ENCODE measurements at places on chromosomes 7 and 10.

DNA sequence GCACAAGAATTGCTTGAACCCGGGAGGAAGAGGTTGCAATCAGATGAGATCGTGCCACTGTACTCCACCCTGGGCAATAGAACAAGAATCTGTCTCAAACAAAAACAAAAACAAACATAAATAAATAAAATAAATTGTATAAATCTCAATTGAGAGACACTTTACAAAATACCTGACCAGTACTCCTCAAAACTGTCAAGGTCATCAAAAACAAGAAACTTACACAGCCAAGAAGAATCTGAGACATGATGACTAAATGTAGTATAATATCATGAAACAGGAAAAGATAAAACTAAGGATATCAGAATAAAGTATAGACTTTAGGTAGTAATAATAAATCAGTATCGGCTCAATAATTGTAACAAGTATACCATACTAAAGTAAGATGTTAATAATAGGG is 26.9 kb upstream of the SEPTIN7 start:
- DNase-seq, result no peak

DNA sequence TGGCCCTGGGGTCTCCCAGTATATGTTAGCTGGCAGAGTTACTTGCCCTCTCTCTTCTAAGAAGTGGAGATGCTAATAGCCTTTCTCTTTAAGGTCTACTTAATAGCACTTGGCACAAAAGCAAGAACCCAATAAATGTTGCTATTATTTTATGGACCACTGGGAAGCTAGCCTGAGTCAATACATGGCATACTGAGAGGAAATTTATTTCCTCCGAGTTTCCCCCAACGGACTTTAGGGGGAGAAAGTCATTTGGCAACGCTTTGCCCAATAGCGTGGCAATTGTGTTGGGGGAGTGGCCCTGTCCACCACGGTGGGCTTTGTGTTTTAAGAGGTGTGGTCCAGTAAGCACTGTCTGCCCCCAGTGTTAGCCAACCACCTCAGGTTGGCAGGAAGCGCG is 87.4 kb upstream of the SMNDC1 start:
- no peak for DNase-seq

DNA sequence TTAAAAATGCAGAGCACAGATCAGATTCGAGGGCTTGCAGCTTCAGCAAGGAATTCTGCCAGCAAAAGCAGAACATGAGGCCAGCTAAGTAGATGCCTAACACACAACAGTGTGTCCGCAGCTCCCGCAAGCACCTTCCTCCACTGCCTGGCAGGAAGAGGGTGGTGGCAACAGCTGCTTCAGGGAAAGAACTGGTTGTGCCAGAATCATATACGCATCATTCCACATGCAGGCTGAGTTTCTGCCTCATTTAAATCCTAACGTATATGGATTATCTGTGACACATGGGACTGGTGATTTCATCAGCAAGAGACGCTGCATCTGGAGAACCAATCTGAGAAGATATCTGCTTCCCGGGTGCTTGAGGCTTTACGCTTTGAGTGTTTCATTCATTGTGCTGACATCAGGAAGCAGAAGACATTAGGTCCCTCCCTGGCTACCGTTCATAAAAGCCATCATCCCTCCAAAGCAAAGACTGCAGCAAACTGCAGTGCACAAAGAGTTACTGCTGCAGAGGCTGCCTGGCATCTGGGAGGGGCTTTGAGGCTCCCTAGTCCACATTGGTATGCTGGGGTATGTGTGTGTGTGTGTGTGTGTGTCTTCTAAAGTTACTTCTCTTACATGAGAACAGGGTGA is 78.8 kb downstream of the FAM13C start:
- no peak for DNase-seq

GRCh38 chr7:50644586-50644985 is 79.4 kb upstream of the DDC start:
- no peak for DNase-seq

DNA sequence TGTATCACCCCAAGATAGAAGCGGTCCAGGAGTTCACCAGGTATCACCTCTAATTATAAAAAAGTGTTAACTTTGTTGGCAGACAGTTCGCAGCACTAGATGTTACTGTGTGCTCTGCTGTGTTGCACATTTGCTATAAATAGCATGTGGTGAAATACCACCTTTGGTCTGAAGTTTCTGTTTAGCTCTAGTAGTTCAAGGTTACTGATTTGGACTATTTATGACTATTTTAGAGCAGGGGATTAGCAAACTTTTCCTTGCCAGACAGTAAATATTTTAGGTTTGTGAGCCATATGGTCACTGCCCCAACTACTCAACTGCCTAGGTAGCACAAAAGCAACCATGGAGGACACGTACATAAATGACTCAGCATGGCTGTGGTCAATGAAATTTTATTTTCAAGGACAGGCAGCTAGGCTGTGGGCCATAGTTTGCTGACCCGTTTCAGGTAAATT is 16.5 kb downstream of the DENND10 start:
- DNase-seq, result peak; percentile 76

DNA sequence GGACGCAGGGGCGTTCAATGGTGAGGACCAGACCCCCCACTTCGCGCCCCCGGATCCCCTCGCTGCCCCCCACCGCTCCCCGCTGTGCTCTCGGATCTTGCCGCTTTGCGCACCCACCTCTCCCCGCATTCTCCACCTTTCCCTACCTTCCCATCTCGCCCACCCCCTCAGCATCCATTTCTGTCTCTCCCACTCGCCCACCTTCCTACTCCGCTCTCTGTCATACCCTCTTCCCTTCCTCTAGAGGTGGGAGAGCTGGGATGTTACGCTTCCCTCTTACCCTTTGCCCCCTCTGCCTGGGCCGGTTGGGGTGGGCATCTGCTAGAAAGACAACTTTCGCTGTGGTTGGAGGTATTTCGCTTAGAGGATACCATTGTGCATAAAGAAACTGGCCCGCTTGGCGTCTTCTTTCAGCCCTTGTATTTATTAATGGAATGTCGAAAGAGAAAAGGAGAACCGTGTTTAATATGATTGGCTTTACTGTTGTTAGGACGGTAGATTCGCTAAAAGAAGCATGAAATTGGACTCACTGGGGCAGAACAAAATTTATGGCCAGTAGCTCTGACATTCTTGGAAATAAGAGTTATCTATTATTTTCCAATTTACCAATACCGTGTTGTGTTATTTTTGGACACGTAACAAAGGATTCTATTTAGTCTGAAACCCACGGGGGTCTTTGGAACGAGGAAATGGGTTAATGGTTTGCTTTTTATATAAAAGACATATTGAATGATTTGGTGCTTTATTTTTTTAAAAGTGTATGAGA is 873 bp downstream of the PRKAR2B start:
- DNase-seq, result no peak

DNA sequence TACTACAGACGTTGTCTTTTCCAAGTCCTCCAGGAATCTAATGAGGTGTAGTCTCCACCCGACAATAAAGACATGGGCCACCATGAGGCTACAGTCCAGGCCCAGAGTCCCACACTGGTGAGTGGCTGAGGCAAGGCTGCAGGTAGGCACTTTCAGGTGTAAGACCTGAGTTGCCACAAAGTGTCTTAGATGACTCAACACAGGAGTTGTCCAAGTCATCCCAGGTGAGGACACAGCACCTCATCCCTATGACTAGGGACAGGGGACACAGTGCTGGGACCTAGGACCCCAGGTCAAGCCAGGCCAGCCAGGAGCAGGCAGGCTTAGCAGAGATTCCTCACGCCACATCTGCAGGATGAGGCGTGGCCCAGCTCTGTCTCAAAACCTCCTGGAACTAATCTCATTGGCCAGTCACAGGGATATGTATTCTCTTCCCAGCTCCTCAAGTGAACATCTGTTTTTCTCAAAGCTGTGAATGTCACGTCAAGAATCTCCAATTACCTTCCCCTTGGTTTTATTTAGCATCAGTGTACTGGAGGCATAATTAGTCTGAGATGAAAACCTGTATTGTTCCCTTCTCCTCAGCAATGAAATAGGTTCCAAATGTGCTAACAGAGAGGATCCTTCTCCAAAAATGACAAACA is 254.6 kb downstream of the GRID1 start:
- no peak for DNase-seq

GRCh38 chr7:50908628-50909290 is 126.1 kb upstream of the GRB10 start:
- DNase-seq, result no peak

DNA sequence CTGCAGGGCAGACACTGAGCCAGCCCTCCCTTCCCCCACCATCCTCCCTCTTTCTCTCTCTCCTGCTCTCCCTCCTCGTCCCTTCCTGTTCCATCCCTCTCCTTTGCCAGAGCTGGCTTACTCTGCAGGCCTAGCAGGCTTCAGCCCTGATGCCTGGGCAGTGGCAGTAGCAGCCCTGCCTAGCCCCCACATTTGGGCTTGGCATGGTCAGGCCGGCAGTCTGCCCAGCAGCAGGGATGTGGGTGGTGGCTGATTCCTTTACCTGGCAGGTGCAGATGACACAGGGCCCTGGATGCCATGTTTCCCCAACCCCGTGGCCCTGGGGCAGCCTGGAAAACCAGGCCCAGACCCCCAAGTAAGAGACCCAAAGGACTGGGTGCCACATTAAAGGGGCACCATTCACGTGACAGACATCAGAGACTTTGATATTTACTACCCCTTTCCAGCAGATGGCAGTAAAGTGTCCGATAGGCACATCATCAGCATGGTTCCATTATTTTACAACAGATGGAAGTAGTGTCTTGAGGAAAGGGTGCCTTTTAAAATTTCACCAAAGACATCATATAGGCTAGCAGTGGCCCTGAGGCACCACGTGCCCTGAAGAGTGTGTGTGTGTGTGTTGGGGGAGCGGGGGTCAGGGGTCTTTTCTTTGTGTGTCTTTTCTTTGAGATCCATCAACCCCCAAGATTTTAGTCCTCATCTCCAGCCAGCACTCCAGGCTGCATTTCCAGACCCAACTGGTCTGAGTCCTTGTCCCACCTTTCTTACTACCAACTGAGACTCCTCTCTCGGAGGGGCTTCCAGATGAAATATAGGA is 5.9 kb downstream of the KCP start:
- DNase-seq, result peak; percentile 37
